Iris pigment epithelial cell (primary cell): ENCODE measurements at places on chromosomes 13 and 19.

GRCh38 chr19:17205237-17206140 lies 9.7 kb upstream of the USE1 start:
- DNase-seq, result peak; percentile 62

GRCh38 chr19:20167020-20167644 lies at the start of gene ZNF486:
Gene ZNF486, plus strand, starts transcription at chr19:20167214. Its CDS starts 117 bp downstream, at chr19:20167331.
- DNase-seq, result peak; percentile 97

GRCh38 chr13:101231751-101232428 lies 184.4 kb downstream of the NALCN start:
- DNase-seq, result peak; percentile 71

DNA sequence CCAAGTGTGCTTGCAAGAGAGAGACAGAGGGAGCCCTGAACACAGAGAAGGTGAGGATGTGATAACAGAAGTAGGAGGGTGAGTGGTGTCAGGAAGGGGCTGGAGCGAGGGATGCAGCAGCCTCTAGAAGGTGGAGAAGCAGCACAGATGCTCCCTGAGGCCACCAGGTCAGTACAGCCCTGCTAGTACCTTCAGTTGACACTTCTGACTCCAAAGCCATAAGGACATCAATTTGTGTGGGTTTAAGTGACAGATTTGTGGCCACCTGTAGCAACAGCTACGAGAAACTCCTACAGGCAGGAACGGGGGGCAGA lies 6.9 kb downstream of the ERICH4 start:
- no peak for DNase-seq

GRCh38 chr13:102440259-102440936 lies 38.5 kb upstream of the FGF14 start:
- DNase-seq, result no peak

GRCh38 chr19:15250640-15250993 lies 18.4 kb upstream of the EPHX3 start:
- no peak for DNase-seq

GRCh38 chr19:57245959-57246358 lies 5.5 kb downstream of the ZNF805 start:
- DNase-seq, result no peak

DNA sequence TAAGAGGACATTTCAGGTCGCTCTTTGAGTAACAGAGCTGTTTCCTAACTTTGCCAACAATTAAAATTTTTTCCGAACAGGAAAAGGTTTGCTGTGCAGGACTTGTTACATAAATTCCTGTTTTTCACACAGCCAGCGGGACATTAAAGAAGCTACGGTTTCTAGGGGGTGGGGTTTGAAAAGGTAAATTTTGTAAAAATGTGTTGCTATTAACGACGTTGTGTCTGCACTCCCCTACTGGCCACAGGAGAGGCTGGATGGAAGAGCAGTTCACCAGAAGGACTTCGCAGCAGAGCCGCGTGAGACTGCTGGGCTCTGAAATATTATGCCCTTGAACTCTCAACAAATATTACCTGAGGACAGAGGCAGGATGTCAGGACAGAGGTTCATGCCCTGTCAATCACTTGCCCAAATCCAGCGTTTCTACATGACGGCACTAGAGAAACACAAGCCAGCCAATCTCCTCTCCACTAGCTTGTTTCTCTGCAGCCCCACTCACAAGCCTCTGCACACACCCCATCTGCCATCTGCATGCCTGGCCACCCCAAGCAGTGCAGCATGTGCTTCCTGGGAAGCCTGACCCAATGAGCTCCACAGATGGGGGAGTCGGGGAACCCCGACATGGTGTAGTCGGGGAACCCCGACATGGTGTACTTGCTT lies 102.0 kb downstream of the FOXO1 start:
- DNase-seq, result no peak

GRCh38 chr19:23093832-23094231 lies 23.0 kb upstream of the ZNF730 start:
- no peak for DNase-seq

- peak; percentile 94 for DNase-seq
Measured at GRCh38 chr13:96053003-96053703, at the start of gene UGGT2. Gene UGGT2, minus strand, starts transcription at chr13:96053401. Its CDS starts 89 bp downstream, at chr13:96053312.

- DNase-seq, result no peak
Measured at GRCh38 chr19:17468302-17469091, 1.8 kb upstream of the SLC27A1 start.
